ENCODE measurements at places on chromosomes 7 and 10.
A peak's percentile ranks its signal among the peaks of the same experiment; 100 is the strongest.

GRCh38 chr7:49635800-49636199 lies 137.6 kb upstream of the VWC2 start:
- DNase-seq = no peak

DNA sequence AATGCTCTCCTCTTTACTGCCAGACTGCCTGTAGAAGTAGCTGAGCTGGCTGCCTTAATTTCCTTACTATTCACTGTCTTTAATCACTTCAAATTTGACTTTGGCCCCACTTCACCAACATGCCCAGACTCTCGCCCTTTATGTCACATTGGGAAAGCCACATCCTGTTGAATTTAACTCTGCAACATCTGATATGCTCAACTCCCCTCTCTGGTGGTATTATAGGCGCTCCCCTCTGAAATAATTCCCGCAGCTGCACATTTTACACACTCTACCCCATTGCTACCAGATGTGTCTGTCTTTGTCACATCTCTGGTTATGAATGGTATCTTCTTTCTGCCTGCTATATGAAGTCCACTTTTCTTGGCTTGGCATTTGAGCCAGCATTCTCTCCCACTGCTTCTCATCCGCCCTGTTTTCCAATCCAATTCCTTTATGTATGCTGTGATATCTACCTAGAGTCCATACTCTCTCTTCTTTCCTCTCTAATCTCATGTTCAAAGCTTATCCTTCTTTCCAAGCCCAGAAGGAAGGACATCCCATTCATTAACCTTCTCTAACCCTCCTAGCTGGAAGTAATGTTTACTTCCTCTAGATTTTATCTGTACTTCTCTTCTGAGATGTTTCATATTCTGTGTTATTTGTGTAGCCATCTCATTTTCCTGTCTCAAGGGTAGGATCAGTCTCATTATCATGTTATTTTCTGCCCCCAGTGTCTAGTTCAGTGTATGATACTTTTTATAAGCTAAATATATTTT lies 134.5 kb downstream of the ST7 start:
- no peak for DNase-seq

DNA sequence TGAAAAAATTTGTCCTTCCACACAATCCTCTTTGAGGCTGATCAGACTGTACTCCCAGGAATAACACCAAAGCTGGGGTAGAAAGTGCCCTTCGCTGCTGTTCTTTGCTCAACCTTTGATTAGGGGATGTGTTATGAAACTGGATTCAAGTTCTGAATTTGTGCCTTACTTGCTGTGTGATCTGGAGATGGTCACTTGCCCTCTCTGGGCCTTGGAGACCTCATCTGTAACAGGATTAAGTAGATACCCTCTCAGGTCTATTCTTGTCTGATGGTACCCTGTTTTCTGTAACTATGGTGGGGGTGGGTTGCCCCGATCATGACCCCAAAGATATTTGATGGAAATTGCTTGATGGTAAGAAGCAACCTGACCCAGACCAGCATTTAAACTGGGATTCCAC lies 368.5 kb downstream of the PLXNA4 start:
- DNase-seq = no peak

GRCh38 chr7:91280604-91281003 lies 16.4 kb downstream of the FZD1 start:
- DNase-seq = no peak

GRCh38 chr10:84156768-84157167 lies 16.8 kb upstream of the GPR15LG start:
- DNase-seq = peak; percentile 36

GRCh38 chr10:122267849-122268737 lies 3.0 kb upstream of the BTBD16 start:
- DNase-seq = peak; percentile 51

DNA sequence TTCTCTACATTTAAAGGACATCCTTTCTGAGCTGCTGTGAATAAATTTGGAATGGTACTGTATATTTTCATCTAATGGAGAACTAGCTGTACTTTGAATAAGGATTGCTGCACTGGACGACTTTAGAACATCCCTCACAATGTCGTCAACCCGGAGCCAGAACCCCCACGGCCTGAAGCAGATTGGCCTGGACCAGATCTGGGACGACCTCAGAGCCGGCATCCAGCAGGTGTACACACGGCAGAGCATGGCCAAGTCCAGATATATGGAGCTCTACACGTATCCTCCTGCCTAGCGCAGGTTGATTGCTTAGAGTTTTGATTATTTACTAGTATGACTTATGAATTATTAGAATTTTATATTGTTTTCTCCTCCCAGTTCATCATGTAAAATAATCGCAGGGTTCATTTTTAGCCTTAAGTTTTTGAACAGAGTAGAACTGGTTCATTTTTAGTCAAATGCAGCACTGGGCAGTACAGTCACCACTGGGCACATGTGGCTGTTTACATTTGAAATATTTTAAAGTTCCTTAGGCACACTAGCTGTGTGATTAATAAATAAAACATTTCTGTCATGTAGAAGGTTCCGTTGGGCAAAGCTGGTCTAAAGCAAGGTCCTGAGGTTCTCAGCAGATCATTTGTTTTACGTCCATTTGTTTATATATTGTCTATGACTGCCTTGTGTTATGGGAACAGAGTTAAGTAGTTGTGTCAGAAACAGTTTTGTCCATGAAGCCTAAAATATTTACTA lies 31.5 kb downstream of the CUL1 start:
- DNase-seq = no peak
